Fibroblast of mammary gland (primary cell): ENCODE measurements at places on chromosomes 3 and 15.

DNA sequence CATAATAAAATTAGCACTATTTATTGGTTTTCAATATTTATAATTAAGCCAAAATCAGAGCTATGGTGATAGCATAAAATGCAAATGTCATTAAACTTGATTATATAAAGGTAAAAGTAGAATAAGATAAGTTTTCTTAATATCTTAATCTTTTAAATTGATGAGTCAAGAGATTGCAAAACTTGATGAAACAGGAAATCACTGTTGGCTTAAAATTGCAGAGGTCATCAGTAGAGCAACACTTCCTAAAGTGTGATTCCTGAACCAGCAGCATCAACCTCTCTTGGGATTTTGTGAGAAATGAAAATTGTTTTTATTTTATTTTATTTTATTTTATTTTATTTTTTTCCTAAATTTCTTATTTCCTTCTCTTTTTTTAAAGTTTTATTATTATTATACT, 226.4 kb upstream of the CTDSPL start:
- DNase-seq = peak; percentile 14

- DNase-seq = no peak
Measured at GRCh38 chr3:184812662-184813042, 686 bp downstream of the VPS8 start.

DNA sequence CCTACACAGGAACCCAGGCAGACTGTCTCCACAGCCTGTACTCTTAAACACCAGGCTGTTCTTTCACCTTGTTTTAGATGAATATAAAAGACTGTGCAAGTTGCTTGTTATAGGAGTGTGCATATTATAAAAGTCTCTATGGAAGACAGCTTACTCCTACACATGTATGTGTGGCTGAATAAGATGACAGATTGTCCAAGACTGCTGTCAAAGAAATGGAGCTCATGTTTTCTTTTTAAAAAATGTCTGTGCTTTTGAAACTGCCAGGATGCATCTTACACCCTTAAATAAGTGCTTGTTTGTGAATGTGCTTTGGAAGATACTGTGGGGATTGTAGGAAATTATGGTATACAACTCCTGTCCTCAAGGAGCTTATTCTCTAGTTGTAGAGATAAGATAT, 237.4 kb downstream of the BBX start:
- no peak for DNase-seq

- peak; percentile 38 for DNase-seq
Measured at GRCh38 chr3:111582120-111582474, 13.0 kb downstream of the ZBED2 start.

DNA sequence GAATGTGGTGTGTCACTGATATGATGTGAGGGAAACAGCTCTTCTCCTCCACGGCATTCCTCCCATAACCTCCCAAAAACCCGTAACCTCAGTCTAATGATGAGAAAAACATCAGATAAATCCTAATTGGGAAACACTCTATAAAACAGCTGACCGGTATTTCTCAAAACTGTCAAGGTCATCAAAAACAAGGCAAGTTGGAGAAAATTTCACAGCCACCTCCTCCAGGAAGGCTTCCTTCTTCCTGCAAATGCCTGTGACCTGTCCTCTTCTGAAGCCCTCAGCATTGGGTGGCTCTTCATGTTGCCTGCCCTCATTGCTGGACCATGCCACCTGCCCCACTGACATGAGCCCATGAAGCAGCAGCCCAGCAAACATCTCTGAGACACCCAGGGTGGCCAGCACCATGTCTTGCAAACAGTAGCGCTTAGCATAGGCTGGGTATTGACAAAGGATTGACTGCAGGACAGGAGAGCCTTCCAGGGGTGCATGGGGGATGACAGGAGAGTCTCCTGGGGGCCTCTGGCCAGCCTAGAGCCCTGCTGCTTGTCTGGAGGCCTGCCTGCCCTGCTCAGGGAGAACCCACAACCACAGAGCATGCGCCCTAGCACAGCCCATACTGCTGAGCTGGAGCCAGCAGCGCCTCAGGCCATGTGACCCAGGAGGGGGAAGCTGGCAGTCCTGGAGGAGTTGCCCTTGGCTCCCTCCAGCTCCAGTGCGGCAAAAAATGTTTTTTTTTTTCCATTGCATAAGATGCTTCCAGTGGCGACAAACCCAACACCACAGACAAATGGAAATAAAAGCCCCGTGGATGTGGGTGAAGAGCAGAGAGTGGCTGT, 49.7 kb downstream of the XXYLT1 start:
- DNase-seq = no peak

GRCh38 chr15:83066034-83066733, 868 bp downstream of the BTBD1 start:
- DNase-seq = no peak
